ENCODE measurements at places on chromosomes 3 and 15.

GRCh38 chr15:22903961-22904534 is 65.6 kb downstream of the NIPA2 start:
- no peak for DNase-seq

- no peak for DNase-seq
Measured at GRCh38 chr3:118818386-118818785, 216.3 kb downstream of the IGSF11 start.

DNA sequence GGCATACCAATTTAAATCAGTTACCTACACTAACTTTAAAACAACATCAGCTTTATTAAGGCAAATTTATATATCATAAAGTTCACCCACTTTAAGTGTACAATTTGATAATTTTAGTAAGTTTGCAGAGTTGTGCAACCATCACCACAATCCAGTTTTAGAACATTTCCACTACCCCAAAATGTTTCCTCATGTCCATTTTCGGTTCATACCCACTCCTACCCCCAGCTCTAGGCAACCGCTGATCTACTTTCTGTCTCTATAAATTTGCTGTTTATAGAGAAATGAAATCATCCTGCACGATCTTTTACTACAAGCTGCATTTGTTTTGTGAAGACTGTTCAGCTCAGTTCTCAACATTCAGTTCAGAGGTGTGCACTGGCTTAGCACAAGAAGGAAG is 31.5 kb upstream of the FAM81A start:
- no peak for DNase-seq

GRCh38 chr3:64816355-64816754 is 128.6 kb upstream of the ADAMTS9 start:
- no peak for DNase-seq

GRCh38 chr15:73928971-73929627 is 2.8 kb downstream of the LOXL1 start:
- DNase-seq: no peak

GRCh38 chr3:181629029-181629428 is 82.7 kb upstream of the SOX2 start:
- no peak for DNase-seq

GRCh38 chr3:17967111-17967510 is 224.7 kb upstream of the TBC1D5 start:
- DNase-seq: no peak
